ENCODE measurements at places on chromosomes 5 and 9.

DNA sequence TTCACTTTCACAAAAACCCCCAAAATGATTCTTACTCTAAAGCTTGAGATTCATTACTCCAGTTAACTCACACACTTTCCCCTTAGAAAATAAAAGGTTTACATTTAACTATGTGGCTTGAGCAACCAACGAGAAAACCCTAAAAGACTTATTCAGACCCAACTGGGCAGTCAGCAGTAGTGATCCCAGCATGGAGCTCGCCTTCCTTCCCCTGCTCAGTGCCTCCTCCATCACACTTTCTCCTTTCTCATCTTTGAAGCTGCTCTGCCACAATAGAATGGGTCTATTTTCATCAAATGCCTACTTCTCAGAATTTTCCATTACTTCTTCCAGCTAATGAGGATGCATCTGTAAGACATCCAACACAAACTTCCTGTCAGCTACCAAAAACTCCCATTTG lies 29.1 kb downstream of the RORB start:
- no peak for DNase-seq

- DNase-seq: no peak
Observed at GRCh38 chr5:130550562-130550928, 614.5 kb downstream of the HINT1 start.

GRCh38 chr9:124347206-124347967 lies 67.9 kb downstream of the PSMB7 start:
- no peak for DNase-seq

- DNase-seq: no peak
Observed at GRCh38 chr9:81083854-81084512, 605.4 kb downstream of the TLE1 start.

GRCh38 chr9:7899753-7900152 lies 100.2 kb upstream of the DMAC1 start:
- no peak for DNase-seq

- DNase-seq: no peak
Observed at GRCh38 chr9:105683688-105684275, 10.6 kb upstream of the TMEM38B start.

DNA sequence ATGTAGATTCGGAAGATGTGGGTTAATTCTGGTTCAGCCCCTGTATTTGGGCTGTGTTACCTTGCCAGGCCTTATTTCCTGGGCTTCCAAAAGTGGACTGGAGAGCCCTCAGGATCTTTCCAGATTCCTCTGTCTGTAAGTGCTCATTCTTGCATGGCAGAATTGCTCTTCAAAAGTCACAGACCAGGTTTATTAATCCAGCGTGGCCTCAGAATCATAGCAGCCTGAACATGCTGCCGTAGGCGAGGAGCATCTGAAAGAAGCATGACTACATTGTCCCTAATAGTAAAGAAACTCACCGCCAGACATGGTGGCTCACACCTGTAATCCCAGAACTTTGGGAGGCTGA lies 307.8 kb downstream of the GADD45G start:
- no peak for DNase-seq

- DNase-seq: no peak
Observed at GRCh38 chr5:73125289-73125688, 4.9 kb downstream of the TMEM171 start.

DNA sequence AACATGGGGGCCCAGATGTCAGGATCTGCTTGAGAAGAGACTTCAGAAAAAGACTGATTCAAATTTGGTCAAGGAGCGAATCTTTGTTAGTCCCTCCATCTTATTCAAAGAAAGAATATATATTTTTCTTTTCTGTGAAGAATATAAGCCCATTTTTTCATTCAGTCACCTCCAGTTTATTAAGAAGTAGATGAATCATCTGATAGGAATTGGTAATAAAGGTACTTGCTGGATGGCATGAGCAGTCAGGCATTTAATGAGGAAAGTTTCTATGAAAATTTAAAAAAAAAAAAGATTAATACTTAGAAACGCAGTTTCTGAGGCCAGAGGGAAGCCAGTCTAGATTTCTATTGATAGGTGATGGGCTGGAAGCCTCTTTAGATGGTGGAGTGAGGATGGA lies 373.1 kb upstream of the SMC2 start:
- DNase-seq: no peak

- DNase-seq: no peak
Observed at GRCh38 chr5:177450667-177451424, 4.2 kb downstream of the PRR7 start.

GRCh38 chr9:89922099-89922498 lies 317.3 kb downstream of the GADD45G start:
- DNase-seq: no peak

- no peak for DNase-seq
Observed at GRCh38 chr9:120841930-120842684, 615 bp downstream of the PSMD5 start.

DNA sequence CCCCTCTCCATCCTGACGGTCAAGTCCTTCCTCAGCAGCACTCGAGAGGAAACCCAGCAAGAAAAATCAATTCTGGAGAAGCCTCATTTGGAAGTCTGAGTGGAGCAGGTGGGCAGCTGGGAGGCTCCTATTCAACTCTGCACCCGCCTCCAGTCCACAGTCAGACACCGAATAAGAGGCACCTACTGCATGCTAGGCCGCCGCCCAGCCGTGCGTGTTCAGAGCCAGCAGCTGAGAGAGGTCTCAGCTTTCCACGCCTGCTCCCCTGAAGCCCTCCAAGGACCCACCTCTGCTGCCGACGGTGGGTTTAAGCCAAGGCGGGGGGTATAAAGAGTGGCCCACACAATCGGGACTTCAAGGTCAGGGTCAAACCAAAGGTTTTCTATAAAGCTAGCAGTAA lies 41.9 kb downstream of the VAV2 start:
- DNase-seq: no peak
